ENCODE measurements at places on chromosomes 4 and X. TPM values are rescaled to one million over a fixed set of nuclear protein-coding genes. Genes with fewer than 3 reads are reported as not detected.

Gene ELF4
- 13.0 TPM for polyA plus RNA-seq

Gene PAGE2B
- not detected for polyA plus RNA-seq

Gene ZNF732
- polyA plus RNA-seq: 0.37 TPM

Gene IGSF1
- 0.23 TPM for polyA plus RNA-seq

Gene ODAPH
- polyA plus RNA-seq: not detected

Gene PDZD4
- 2.0 TPM for polyA plus RNA-seq

Gene TCEAL9
- polyA plus RNA-seq: 223 TPM

Gene ATP8A1
- 10.0 TPM for polyA plus RNA-seq

Gene FGA
- polyA plus RNA-seq: not detected

Gene SERPINA7
- polyA plus RNA-seq: 0.04 TPM

DNA sequence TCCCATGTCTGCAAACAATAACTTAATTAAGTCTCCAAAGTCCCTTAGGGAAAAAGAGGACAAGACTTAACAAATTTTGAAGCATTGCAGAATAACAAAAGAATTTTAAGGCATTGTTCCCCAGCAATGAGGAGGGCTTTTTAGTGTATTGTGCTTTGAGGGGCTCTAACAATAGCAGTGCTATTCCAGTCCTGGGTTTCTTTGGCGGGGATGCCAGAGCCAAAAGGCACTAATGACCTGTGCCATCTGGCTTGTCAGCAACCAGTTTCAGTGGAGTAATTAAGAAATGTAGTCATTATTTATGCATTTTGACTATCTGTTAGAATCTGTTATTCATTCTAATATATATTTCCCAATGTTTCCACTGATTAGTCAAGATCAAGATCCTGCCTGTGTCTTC is 575.4 kb downstream of the SPRY1 start:
- DNase-seq: no peak

DNA sequence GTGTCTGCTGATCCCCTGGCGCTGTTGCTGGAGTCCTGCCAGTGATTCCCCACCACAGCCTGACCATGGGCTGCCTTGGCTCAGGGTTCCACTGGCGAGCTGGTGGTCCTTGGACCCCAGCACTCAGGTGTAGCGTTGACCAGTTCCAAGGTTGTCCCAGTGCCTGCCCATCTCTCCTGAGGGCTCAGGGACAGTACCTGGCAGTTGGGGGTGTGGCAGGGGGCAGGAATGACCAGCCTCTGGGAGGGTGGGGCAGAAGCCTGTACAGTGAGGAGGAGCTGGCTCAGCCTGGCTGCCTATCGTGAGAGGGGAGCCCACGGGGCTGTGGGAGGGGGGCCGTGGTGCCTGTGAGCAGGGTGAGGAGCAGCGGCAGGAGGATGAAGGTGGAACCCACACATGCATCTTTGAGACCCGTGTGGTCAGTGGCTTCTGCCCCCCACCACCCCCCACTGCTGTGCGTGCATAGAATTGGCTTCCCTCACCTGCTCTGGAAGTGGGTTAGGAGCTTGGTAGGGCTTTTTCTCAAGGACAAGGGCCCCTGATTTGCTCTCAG is 12.6 kb upstream of the MSANTD1 start:
- DNase-seq: no peak

GRCh38 chrX:28058901-28059300 is 77.7 kb upstream of the DCAF8L1 start:
- no peak for DNase-seq

- no peak for DNase-seq
These were observed 32.4 kb upstream of the RBPJ start for GRCh38 chr4:26288355-26288909.

- DNase-seq: no peak
These were observed 21.1 kb downstream of the ANXA5 start for GRCh38 chr4:121675715-121676114.

- DNase-seq: no peak
These were observed 60.1 kb downstream of the GRIA2 start for GRCh38 chr4:157280673-157281072.

GRCh38 chrX:127963696-127964095 is 88.5 kb downstream of the ACTRT1 start:
- DNase-seq: no peak

DNA sequence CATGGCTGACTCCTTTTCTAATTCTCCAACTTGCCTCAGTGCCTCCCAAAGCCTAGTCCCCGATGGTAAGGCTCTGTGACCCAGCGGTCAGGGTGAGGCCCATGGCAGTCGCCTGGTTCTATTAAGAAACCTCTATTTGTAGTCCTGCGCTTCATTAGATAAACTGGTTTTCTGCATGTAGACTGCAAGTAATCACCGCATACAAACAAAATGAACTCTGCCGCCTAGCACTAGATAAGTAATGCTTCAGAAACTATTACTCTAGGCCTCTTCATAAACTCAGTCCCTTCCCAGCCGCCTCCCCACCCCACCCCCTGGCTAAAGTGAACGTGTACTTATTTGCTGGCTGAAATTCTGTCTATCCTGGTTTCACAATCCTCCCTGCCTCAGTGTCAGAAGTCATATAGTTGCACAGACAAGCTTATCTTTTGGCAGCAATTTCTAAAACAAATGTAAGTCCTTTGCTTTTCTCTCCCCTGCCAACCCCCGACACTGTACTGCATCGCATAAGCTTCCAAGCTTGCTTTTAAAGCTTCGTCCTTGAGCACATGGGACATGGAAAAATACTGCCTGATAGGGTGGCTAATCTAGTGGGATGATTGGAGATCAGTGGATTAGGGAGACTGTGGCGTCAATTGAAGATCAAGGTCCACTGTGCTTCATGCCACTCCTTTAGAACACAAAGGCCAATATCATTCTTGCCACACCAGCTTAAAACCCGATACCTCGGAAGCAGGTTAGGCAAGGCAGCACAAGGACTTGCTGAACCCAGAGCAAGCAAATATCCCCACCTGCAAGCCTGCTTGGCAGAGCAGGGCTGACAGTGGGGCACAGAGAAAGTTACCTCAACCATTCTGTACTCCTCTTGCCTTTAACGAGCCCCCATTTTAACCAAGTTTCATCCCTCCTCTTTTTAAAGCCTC is 125.8 kb downstream of the IRF2 start:
- DNase-seq: peak; percentile 72

- DNase-seq: no peak
These were observed 71.3 kb downstream of the POU4F2 start for GRCh38 chr4:146709956-146710355.

DNA sequence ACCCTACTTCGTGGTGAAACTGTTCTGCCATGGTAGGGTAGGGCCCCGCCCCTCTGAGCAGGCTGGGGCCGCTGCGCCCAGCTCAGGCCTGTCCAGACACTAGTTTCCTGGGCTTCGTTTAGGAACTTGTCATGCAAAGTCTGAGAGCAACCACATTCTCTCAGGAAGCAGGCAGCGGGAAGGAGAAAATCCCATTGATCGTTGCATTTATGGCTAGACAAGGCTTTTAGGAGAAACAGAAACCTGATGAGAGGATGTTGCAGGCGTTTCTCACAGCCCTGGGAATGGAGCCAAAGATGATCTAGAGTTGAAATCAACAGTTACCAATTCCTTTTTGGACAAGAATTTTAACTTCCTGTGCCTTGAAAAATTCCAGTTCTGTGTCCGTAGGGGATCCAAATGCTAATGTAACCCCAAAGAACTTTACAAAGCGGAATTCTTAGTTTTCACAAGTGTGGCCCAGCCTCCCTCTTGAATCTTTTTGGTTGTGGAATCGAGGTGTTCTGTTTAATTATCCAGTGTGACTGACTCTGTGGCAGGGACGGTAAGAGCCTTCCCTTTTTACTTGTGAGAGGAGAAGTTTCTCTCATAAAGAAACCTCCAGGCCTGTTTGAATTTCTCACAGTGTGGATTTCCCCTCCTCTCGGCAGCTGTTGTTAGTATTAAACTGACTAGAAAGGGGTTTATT is 4.5 kb upstream of the CXCL9 start:
- DNase-seq: no peak

GRCh38 chr4:139689093-139689722 is 23.6 kb downstream of the MGST2 start:
- no peak for DNase-seq

GRCh38 chr4:42341518-42342026 is 55.7 kb upstream of the SHISA3 start:
- no peak for DNase-seq

DNA sequence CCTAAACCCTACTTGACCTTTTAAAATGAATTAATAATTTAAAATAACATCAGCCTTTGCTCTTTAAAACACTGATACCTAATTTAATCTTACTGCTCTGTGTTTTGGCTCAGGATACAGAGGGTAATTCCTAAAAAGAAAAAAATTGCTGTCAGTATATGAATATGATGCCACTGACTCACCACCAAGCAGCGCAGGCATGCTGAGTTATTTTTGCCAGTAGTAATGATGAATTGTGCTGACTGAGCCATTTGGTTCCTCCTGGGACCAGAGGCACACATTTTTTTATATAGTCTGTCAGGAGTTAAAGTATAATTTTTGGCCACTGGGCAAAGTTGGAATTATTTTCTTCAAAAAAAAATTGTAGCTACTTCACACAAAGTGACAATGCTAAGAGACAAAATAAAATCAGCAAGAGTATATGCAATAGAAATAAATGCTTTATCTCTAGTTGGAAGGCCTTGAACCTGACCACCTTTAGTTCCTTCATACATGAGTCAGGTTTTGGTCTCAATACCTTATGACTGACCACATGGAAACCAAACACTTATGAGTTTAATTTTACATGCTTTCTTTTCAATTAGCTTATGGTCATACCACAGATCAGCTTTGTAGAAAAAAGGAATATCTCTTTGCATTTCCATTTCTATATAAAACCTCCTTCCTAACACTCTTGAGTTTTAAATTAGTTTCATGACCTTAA is 115.1 kb downstream of the PPP3CA start:
- peak; percentile 16 for DNase-seq

- no peak for DNase-seq
These were observed 38.9 kb downstream of the KIT start for GRCh38 chr4:54696649-54697048.

GRCh38 chr4:33626221-33626620 is 2618.1 kb downstream of the ARAP2 start:
- DNase-seq: no peak

DNA sequence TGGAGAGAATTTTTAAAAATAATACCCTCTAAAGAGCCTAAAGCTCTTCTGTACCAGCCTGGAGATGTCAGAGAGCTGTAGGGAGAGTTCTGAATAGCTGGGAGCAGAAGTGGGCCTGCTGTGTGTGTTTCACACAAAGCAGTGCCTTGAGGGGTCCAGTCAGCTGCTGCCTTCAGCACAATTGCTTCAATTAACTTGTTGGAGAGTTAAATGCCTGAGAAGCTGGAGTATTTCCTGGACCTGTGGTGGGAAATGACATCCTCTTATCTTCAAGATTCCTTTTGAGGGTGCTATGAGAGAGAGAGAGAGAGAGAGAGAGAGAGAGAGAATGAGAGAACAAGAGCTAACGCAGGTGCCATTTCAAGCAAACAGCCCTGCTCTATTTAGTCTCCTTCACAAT is 96.2 kb upstream of the IL1RAPL2 start:
- DNase-seq: no peak

GRCh38 chr4:174071595-174071994 is 211.9 kb downstream of the FBXO8 start:
- no peak for DNase-seq

GRCh38 chr4:138405934-138406567 is 163.9 kb upstream of the SLC7A11 start:
- DNase-seq: no peak

DNA sequence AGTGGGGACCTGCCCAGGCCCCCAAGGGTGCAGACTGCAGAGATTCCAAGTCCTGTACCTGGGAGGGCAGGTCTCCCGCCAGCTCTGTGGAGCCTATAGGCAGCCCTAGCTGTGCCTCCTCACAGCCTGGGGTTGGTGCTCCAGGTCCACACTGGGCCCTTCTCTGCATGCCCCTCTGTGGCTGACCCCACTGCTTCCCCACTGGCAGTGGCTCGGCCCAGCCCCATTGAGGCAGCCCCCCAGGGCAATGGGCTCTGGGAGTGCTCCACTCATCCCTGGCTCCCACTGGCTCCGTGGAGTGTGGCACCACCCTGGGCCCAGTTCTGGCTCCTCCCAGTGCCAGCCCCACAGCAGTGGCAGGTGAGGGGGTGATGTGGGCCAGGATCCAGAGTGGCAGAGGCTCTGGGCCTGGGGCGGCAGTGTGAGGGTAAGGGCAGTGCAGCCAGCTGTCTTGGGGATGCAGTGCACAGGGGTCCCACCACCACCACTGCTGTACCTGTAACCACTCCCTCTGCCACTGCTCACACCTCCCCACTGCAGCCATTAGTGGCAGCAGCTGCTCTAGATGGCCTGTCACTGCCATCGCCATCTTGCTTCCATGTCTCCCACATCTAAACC is 312.2 kb downstream of the GPM6A start:
- DNase-seq: no peak

DNA sequence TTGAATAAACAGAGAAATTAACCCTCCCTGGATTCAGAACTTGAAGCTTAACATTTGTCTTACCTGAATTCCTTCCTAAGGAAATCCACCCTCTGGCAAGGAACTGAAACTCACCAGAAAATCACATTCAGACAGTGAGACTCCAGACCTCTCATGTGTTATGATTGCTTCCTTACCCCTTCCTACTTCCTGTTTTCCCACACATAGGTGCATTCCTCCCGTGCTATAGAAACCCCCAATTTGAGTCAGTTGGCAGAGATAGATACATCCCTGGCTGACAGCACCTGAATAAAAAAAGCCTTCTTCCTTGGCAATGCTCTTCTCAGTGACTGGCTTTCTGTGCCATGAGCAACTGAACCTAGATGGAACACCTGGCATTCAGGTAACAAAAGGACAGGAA is 157.0 kb upstream of the SMIM31 start:
- no peak for DNase-seq

DNA sequence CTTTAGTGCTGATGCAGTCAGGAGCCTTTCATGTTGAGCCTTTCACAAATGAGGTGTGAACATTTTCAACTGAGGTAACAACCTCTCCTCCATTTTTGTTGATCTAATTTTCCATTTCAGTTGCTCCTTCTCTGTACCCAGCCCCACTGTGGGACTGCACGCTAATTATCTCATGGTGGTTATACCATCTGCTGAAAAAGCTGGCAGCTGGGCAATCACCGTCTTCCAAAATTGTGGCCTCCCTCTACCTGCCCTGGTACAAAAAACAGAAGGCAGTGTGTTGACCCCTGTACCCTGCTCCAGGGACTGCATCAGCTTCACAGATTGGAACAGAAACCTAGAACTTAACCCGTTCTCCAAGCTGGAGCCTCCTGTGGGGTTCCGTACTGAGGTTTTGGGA is 72.4 kb upstream of the LONRF3 start:
- no peak for DNase-seq

GRCh38 chrX:38561951-38562719 is 793 bp downstream of the TSPAN7 start:
- peak; percentile 45 for DNase-seq

Data from ovary (tissue), 10 donors.